Heart left ventricle (tissue), 16 donors: ENCODE measurements at places on chromosomes 6 and 20.

DNA sequence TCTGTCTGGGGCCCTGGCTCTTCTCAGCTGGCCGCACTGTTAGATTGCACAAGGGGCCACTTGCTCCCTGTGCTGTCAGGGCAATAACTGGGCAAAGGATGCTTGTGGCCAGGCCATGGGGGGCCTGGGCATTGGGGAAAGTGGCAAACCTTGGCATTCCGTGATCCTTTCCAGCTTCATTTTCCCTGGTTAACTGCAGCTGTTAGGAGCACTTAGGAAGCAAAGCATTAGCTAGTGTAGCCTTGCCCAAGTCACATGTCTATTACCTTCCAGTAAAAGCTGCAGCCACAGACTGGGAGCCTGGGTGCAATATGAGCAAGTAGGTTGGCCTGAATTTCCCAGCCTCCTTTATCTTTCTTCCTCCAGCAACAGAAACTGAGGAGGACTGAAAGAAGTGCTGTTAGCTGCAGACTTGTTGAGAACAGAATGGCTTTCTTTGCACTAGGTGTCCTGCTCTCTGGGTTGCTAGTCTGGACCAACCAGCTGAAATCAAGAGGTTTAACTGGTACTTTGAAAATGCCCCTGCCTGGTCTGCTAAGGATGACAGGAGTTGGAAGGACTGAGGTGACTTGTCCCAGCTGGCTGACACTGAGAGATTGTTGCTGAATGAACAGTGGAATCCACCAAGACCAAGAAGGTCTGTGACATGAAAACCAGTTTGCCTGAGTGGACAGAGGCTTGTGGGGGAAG lies 312.3 kb upstream of the SUPT3H start:
- no peak for DNase-seq

DNA sequence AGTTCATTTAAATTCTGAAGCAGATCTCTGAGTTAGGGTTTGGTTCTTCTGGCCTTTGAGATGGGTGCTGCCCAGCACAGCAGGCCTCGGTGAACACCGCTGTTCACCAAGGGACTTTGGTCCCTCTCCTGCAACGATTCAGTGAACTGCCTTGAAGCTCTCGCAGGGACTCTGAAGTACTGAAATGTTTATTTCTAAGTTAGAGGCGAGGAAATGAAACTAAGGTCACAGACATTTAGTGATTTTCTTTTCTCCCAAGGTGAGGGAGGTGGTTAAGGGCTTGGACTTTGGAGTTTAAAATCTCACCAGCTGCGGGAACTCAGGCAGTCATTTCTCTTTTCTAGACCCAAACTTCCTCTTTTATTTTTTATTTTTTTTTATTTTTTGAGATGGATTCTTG lies 26.2 kb downstream of the E2F3 start:
- DNase-seq = no peak

DNA sequence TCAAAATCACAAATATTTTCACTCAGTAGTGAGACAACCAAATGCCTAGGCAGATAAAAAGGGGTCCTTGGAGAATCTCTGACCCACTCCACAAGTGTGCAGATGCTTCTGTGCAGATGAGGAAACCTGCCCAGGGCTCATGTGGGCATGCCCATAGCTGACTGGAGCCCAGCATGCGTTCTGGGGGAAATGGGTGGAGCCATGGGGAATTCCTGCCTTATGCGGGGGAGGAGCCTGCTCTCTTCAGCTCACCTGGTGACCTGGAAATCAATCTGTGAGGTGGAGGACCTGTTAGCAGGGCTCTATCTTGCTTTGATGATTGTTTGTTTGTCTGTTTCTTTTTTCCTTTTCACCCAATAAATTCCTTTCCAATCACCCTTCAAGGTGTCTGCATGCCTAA lies 23.4 kb upstream of the PLN start:
- DNase-seq = no peak

DNA sequence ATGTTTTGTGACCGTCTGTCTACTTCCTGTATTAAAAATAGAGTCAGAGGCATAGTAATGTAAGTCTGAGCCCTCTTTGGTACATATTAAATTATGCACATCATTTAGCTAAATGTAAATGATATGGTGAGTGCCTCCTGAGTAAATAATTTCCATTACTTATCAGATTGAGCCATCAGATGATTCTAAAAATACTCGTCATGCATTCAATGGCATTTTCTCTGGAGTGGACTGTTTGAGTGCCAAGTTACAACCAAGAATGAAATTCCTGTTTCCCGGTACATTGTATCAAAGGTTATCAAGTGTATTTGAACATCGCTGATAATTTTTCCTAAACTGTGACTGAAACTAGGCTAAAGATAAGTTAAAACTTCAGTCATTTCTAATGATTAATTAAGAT lies 81.0 kb downstream of the AKAP7 start:
- no peak for DNase-seq

DNA sequence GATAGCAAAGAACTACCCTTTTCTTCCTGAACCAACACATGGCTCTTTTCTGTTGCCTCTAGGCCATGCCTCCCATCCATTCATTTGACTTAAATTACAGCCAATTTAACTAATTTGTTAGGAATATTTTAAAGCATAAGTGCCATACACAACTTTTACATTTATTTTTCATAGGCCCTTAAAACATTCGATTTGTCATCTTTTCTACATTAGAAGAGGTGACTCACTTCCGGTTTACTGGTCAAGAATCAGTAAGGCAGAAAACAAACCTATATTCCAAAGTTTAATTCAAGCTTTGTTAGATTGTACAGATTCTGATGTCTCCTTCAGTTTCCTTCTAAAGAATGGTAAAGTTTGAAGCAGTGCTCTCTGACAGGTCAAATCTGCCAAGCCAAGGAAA lies 344.3 kb downstream of the SAMD5 start:
- no peak for DNase-seq

GRCh38 chr20:59211208-59211765 lies 47.7 kb downstream of the ZNF831 start:
- DNase-seq = no peak

GRCh38 chr6:169312658-169313346 lies 59.2 kb upstream of the THBS2 start:
- no peak for DNase-seq
